Activated T-helper 2 cell treated with anti-CD3 and anti-CD28 coated beads, Interferon-gamma antibody, Interleukin-2, Interleukin-4, amounts not matched to agents 10 μg/mL and 5 μg/mL and 100 μg/mL, durations not matched to agents 14 hours and 24 hours and 36 hours (primary cell): ENCODE measurements at places on chromosomes 1 and 21.

GRCh38 chr1:11792106-11792505 lies 13.7 kb downstream of the MTHFR start:
- no peak for DNase-seq

DNA sequence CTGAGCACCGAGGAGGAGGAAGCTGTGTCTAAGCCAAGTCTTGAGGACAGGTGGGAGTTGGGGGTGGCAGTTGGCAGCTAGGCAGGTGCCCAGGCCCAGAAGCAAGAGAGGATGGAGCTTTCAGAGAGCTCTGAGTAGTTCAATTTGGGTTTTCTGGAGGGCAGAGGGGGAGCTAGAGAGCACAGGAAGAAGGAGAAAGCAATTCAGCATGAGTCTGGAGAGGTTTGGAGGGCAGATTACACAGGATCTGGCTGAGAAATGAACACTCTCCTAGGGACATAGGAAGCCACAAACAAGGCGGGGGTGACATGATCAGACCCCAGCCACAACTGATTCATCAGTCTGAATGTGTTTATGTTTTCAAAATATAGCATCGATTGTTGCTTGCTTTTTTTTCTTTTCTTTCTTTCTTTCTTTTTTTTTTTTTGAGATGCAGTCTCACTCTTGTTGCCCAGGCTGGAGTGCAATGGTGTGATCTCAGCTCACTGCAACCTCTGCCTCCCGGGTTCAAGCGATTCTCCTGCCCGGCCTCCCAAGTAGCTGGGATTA lies 23.8 kb downstream of the PTPRF start:
- peak; percentile 40 for DNase-seq

DNA sequence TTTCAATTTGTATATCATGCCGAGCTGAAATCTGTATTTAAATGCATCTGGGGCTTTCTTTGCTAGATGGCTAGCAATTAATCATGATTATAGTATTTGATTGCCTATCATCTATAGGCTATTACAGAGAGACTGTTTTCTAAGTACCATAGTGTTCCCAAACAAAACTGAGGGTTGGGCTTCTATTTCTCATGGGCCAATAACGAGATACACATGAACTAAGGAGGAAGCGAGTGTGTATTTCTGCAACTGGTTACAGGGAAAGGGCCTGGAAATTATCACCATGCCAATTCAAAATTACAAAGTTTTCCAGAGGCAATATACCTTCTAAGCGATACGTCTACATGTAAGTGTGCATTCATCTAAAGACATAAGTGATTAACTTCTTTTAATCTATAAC lies 744.5 kb upstream of the BRINP3 start:
- no peak for DNase-seq

GRCh38 chr21:30408782-30409494 lies 13.1 kb downstream of the KRTAP13-1 start:
- peak; percentile 11 for DNase-seq

DNA sequence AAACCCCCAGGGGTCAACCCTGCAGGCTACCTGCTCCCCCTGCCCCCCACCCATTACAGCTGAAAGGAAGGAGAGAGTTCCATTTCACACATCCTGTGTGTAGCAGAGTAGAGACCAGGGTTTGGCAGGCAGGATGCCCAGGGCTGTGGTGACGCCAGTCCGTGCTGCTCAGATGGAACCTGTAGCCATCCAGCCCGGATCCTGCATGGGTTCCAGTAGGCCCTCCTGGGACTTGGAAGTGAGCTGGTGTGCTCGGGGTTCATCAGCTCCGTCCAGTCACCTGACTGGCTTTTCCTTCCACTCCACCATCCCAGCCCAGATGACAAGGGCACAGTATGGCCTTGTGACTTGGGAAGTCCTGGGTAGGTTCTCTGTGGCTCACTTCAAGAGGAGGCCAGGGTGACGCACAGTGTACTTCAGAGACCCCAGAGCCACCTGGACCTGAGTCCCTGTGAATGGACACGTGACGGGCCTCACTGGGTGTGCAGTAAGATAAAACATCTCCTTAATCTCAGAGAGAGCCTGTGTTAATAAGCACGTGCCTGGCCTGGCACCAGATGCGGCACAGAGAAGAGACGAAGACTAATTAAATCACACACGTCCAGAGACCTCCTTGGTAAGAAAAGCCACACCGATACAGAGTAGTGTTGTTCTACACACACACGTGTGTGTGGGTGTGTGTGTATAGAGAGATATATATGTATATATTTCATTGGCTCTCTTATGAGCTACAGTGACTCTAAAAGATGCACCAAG lies 16.0 kb downstream of the ITPKB start:
- DNase-seq: no peak

- DNase-seq: no peak
Observed at GRCh38 chr21:28179136-28179535, 813.5 kb downstream of the LTN1 start.

- DNase-seq: no peak
Observed at GRCh38 chr1:30324251-30325084, 398.9 kb downstream of the MATN1 start.

DNA sequence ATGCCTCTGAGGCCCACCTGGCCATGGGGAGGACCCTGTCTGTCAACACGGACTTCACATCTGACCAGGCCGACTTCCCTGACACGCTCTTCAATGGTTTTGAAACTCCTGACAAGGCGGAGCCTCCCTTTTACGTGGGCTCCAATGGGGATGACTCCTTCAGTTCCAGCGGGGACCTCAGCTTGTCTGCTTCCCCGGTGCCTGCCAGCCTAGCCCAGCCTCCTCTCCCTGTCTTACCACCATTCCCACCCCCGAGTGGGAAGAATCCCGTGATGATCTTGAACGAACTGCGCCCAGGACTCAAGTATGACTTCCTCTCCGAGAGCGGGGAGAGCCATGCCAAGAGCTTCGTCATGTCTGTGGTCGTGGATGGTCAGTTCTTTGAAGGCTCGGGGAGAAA lies 101.8 kb downstream of the ADARB1 start:
- DNase-seq: no peak

DNA sequence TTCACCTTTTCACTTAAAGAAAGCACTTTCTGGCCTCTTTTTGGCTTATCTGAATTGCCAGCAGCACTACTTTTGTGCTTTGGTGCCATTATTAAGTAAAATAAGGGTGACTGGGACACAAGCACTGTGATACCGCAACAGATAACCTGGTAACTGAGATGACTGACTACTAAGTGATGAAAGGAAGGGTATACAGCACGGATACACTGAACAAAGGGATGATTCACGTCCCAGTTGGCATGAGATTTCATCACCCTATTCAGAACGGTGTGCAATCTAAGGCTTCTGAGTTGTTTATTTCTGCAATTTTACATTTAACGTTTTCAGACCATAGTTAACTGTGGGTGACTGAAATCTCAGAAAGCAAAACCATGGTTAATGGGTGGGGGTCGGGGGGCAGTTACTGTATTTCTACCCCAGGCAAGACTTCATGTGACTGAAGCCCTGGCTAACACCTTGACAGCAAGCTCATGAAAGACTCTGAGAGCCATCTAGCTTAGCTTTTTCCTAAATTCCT lies 102.8 kb downstream of the CLIC6 start:
- no peak for DNase-seq

GRCh38 chr1:33272930-33273329 lies 16.6 kb downstream of the ZNF362 start:
- no peak for DNase-seq

- no peak for DNase-seq
Observed at GRCh38 chr21:34517039-34517438, 5.0 kb upstream of the KCNE1 start.

- DNase-seq: no peak
Observed at GRCh38 chr1:110555807-110556470, 37.0 kb upstream of the KCNA10 start.

GRCh38 chr1:212021563-212021962 lies 13.8 kb downstream of the INTS7 start:
- no peak for DNase-seq

- no peak for DNase-seq
Observed at GRCh38 chr1:192700834-192701271, 64.9 kb downstream of the RGS13 start.

- DNase-seq: no peak
Observed at GRCh38 chr1:234108921-234109320, 204.4 kb downstream of the SLC35F3 start.

GRCh38 chr1:231808990-231809389 lies 182.4 kb downstream of the DISC1 start:
- DNase-seq: no peak

GRCh38 chr1:25008192-25008485 lies 78.1 kb upstream of the RUNX3 start:
- DNase-seq: no peak

DNA sequence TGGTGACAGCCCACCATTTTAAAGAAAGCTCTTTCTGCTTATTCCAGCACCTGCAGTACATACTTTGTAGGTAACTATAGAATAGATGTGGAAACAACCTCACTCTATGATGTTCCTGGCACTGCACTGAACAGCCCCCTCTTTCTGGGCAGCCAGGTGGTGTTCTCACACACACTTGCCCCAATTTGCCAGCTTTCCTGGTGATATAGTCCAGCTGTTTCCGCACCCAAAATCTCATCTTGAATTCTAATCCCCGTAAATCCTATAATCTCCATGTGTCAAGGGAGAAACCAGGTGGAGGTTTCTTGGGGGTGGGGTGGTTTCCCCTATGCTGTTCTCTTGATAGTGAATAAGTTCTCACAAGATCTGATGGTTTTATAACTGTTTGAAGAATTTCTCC lies 102.2 kb downstream of the FCRL5 start:
- DNase-seq: no peak

DNA sequence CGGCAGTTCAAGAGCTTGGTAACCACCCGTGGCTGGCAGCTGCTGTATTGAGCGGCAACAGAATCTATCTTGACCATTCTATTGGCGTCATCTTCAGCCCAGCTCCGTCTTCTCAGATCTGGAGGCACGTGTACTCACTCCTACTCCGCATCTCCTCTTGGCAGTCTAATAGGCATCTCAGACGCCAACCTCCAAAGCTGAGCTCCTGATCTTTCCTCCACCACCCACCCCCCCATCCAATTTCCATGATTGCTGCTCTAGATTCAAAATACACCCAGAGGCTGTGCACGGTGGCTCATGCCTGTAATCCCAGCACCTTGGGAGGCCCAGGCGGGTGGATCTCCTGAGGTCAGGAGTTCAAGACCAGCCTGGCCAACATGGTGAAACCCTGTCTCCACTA lies 84.6 kb upstream of the CASZ1 start:
- DNase-seq: no peak

DNA sequence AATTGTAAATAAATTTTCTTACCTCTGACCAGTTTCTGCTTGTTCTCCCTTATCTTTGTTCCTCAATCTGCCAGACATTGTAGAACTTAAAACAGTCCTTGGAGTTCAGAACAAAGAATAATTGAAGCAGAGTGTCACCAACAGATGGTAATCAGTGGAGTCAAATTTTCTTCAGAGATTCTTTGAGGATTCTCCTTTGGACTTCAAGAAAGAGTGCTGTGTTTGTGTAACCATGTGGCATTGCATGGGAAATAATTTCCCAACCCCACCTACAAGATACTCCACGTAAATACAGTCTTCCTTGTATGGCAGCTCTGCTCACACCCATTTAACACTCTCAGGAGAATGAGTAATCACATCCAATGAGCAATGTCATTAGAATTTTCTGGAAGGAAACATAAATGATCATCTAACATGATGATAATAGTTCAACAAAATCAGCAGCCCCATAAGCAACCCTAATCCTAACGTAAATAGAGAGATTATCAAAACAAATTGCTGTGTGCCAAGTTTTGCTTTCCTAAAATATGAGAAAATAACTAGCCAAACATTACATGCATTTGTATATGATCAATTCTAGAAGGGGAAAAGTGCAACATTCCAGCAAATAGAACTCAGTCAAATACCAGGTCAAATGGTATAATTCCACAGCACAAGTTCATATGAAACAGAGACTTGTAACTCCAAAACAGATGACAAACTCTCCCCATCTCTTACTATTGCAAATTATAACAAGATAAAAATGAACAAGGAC lies 6.9 kb upstream of the DENND1B start:
- no peak for DNase-seq

- no peak for DNase-seq
Observed at GRCh38 chr1:90361026-90361425, 356.1 kb downstream of the BARHL2 start.

DNA sequence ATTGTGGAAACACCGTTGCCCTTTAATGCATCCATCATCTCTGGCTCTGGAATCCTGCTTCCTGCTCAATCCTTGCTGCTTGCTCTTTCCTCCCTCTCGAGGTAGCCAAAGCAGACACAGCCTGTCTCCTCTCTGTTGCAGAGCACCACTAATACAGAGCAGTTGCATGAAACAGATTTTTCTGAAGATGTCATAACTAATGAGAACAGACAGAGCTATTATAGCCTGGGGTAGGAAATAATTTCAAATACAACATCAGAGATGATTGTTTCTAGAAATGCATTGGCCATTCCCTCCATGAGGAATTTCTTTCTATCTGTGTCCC lies 23.3 kb upstream of the ACBD6 start:
- no peak for DNase-seq
